ENCODE measurements at places on chromosomes 6 and 20.

- no peak for DNase-seq
These were observed 14.2 kb downstream of the RRP36 start for GRCh38 chr6:43035495-43036194.

GRCh38 chr6:90149280-90149679 is 147.4 kb downstream of the BACH2 start:
- DNase-seq, result no peak

DNA sequence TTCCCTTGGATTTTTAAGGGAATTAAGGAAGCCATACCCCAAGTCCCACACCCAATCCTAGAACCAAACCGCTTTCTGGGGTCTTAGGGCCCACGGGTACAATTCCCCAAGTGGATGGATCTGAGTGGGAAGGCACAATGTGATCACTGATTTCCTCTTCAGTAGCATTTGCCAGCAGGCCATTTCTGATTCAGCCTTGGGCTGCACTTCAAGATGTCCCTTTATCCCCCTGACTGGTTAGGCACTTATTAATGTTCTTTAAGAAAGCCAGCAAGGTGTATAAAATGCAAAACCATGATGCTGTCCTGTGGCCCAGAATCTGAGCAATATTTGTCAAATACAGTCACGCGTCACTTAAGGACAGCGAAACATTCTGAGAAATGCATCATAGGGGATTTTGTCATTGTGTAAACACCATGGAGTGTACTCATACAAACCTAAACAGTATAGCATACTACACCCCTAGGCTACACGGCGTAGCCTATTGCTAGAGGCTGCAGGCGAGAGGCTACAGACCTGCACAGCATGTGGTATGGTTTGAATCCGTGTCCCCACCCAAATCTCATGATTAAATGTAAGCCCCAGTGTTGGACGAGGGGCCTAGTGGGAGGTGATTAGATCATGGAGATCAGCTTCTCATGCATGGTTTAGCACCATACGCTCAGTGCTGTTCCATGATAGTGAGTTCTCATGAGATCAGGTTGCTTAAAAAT is 234.2 kb downstream of the NRN1 start:
- DNase-seq, result no peak

GRCh38 chr6:25971187-25971821 is 8.7 kb downstream of the TRIM38 start:
- no peak for DNase-seq

GRCh38 chr6:74366634-74367033 is 670.6 kb downstream of the CD109 start:
- no peak for DNase-seq

- DNase-seq, result no peak
These were observed 12.3 kb upstream of the COL9A1 start for GRCh38 chr6:70315079-70315751.

Data from NCI-H1436 treated with DMSO at 0.1 percent for 48 hours (cell line).